ENCODE measurements at places on chromosomes 2 and 18.
A peak's percentile ranks its signal among the peaks of the same experiment; 100 is the strongest.

GRCh38 chr2:239379641-239380170, 21.1 kb downstream of the HDAC4 start:
- DNase-seq = no peak

DNA sequence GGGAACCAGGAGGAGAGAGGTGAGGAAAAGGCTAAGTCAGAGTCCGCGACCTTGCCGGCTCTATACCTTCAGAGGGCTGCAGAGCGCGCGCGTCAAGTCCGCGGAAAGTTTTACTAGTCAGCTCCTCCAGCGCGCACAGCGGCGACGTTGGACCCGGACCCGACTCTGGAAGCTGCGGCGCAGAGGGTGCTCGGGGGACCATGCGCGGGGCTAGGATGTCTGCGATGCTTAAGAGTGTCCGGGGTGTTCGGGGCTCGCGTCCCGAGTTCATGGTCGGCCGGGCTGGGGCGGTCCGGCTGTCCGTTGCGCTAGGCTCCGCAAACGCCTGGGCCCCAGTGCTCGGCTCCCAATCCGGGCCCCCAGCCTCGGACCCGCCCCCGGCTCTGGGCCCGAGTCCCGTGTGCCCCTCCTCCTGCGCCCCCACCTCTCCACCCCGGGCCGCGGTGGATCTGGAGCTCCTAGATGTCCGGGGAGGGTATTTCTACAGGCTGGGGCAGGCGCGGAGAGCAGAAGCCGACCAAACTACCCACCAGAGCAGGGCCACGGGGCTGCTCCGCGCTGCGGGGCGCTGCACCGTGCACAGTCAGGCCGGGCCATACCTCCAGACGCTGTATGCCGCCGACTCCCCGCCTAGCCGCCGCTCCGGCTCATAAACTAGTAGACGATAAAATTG, at the start of gene LBX2:
TSS of gene LBX2 (minus strand) at position 337 of the 673 bp plus-strand sequence. CDS start at position 271, 66 bp downstream.
- DNase-seq = peak; percentile 48

- DNase-seq = no peak
Measured at GRCh38 chr2:156199588-156199987, 132.9 kb downstream of the NR4A2 start.

GRCh38 chr2:21372654-21373053, 248.9 kb downstream of the TDRD15 start:
- peak; percentile 67 for DNase-seq

All from NCI-H526 (cell line).